ENCODE measurements at places on chromosomes 13 and 19.
A peak's percentile ranks its signal among the peaks of the same experiment; 100 is the strongest.

DNA sequence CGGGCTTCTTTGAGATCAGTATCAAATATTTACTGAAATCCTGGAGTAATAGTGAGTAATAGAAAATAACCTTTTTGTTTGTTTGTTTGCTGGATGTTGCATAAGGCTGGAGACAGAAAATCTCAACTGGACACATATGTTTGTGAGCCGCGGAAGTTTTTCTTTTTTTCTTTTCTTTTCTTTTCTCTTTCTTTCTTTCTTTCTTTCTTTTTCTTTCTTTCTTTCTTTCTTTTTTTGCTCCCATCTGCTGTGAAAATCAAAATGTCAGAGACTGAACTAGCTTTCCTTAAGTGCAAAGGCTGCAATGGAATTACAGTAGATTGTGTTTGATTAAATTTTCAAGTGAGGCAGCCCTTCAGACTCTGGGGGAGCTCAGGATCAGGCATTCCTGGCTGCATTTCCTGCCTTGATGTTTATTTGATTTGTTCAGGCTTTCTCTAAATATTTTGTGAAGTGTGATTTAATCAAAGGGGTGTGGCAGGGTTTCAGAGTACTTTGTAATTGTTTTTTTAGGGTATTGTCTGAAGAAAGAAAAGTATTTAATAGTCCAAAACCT lies 319 bp downstream of the FRY start:
- DNase-seq = no peak

DNA sequence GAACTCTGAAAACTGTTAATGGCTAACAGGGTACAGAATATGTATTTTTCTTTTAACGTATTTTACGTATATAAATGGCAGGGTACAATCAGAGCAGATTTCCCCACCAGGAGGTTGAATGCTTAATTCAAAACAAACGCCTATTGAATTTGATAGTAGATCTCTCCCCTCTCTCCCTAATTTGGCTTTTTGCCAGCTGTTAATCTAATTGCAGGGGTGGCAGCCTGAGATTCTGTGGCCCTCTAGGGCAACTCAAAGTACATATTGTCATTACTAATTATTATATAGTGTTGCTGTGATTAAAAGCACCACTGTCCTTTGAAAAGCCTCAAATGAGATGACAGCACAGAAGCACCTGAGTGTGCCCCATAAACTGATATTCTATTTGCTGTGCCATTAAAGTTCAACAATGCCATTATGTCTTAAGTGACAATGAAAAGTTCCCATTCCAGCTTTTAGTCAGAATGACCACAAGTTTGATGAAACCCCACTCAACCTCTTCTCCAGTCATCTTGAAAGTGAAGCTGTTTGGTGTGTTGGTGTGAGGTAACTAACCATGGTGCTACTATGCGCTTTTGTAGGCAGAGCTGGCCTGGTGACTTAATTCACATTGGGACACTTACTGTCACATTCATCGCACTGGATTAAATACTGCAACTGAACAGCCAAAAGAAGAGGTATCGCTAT lies 351.4 kb downstream of the KCNRG start:
- DNase-seq = peak; percentile 71

- no peak for DNase-seq
These were observed 10.5 kb upstream of the CEACAM20 start for GRCh38 chr19:44539991-44540390.

DNA sequence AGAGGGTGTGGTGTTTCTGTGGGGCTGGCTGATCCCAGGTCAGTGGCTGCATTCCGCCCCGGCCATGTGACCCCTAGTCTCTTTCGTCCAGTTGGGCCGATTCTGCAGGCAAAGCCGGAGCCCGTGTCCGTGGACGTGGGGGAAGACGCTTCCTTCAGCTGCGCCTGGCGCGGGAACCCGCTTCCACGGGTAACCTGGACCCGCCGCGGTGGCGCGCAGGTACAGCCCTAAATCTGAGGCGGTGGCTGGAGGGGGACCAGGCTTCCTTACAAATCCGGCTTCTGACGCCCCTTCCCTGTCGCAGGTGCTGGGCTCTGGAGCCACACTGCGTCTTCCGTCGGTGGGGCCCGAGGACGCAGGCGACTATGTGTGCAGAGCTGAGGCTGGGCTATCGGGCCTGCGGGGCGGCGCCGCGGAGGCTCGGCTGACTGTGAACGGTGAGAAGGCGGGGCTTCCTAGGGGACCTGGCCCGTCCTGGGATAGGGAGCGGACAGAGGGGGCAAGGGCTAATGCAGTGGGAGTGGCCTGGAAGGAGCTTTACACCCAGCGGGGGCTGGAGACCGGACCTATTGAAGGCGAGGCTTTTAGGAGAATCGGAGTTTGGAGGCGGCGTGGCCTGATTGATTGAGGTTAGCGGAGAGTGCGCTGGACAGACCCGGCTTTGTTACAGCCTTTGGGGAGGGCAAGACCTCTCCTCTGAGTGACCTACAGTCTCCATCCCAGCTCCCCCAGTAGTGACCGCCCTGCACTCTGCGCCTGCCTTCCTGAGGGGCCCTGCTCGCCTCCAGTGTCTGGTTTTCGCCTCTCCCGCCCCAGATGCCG lies 4.3 kb downstream of the KIRREL2 start:
- DNase-seq = no peak

Data from GM06990 (cell line).